Activated T-cell treated with anti-CD3 and anti-CD28 coated beads, Interleukin-2, amount 50 U/mL, for 1 hour (primary cell): ENCODE measurements at places on chromosomes 7 and 10.

DNA sequence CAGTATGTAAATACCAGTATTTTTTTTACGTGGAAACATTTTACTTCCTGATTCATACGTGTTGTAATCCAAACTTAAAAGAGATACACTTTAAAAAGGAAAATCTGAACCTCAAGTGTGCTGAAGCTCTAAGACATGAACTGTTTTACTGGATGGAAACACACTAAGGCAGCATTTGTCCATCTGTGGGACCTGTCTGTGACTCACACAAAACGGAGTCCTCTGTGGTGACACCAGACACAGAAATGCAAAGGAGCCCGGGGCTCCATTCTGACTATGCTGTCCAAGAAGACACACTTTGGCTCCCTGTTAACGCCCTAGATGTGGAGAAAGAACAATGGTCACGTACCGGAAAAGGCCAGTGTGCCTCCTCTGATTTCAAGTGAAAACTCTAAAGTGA, 23.9 kb downstream of the RNF133 start:
- DNase-seq: no peak

DNA sequence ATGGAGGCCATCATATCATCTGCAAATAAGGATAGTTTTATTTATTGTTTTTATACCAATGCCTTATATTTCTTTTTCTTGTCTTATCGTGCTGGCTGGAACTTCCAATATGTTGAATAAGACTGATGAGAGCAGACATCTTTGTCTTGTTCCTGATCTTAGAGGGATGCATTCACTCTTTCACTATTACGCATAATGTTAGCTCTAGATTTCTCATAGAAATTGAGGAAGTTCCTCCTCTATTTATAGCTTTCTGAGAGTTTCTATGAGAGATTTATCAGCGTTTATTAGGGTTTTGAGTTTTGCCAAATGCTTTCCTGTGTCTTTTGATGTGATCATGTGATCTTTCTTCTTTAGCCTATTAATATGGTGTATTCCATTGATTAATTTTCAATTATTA, 49.3 kb downstream of the COL28A1 start:
- DNase-seq: no peak

GRCh38 chr10:6382081-6382480, 179.3 kb downstream of the PFKFB3 start:
- no peak for DNase-seq

GRCh38 chr7:85750454-85750949, 563.6 kb upstream of the SEMA3D start:
- no peak for DNase-seq

DNA sequence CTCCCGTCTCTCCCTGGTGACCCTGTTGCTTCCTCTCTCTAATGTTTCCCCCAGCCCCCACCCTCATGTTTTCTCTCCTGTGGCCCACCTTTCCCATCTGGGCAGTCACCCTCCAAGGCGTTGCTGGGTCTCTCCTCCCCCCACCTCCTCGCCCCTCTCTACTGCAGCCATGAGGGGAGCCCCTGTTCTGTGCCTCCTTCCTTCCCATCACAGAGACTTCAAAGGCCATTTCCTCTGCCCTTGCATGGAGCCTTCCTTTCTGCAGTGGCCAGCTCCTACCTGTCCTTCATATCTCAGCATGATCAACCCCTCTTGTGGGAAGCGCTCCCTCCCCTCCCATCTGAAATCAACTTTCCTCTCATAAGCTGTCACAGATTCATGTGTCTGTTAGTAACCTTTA, 194.0 kb upstream of the PRSS58 start:
- DNase-seq: no peak

- DNase-seq: no peak
Measured at GRCh38 chr7:128705891-128706333, 33.2 kb upstream of the CALU start.

- DNase-seq: no peak
Measured at GRCh38 chr10:93495654-93496321, 624 bp upstream of the CEP55 start.

- no peak for DNase-seq
Measured at GRCh38 chr10:33352175-33352574, 17.7 kb upstream of the NRP1 start.

- no peak for DNase-seq
Measured at GRCh38 chr7:114857605-114858004, 64.3 kb upstream of the MDFIC start.

DNA sequence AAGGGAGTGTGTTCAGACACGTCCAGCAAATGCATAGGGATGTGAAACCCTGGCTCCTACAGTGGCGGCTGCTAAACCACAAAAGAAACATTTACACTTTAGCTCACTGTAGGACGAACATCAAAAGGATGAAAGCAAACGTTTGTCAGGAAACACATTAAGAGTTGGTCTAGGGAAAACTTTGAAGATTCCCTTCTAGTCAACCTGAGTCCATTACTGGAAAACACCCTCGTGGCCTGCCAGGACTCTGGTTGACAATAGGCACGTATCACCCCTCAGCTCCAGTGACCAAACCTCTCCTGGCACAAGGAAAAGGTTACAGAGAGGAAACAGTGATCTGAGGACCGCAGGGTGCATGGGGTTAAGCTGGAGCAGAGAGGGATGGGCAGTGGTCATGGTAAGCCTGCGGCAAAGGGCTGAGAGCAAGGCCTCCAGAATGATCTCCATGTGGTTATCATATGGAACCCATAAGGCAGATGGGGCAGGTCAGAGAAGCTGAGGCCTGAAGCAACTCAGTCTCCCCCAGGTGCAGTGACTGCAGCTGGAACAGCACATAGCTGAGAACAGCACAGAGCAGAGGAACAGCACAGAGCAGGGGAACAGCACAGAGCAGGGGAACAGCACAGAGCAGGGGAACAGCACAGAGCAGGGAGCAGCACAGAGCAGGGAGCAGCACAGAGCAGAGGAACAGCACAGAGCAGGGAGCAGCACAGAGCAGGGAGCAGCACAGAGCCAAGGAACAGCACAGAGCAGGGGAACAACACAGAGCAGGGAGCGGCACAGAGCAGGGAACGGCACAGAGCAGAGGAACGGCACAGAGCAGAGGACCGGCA, 49.9 kb downstream of the CHST15 start:
- no peak for DNase-seq

DNA sequence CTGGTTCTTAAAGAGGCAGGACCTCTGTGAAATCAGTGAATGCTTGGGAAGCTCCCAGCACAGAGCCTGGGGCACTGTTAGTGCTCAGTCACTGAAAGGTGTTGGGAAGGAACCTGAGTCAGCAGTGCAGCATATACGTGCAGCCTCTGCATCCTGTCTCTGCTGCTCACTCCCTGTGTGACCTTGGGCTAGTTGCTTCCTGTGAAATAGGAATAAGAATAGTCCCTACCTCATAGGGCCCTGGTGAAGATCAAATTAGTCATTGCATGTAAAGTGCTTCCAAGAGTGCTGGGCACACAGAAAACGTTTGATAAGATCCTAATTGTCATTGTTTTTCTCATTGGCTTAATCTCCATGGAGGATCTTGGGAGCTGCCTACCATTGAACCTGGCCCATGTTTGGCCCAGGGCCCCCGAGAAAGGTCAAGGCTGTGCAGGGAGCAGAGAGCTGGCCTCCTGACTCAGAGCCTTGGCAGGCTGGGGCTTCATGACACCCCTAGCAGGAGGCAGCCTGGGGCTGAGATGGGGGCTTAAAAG, 73.3 kb upstream of the COL13A1 start:
- DNase-seq: no peak

- no peak for DNase-seq
Measured at GRCh38 chr7:21850531-21851285, 95.0 kb downstream of the CDCA7L start.

DNA sequence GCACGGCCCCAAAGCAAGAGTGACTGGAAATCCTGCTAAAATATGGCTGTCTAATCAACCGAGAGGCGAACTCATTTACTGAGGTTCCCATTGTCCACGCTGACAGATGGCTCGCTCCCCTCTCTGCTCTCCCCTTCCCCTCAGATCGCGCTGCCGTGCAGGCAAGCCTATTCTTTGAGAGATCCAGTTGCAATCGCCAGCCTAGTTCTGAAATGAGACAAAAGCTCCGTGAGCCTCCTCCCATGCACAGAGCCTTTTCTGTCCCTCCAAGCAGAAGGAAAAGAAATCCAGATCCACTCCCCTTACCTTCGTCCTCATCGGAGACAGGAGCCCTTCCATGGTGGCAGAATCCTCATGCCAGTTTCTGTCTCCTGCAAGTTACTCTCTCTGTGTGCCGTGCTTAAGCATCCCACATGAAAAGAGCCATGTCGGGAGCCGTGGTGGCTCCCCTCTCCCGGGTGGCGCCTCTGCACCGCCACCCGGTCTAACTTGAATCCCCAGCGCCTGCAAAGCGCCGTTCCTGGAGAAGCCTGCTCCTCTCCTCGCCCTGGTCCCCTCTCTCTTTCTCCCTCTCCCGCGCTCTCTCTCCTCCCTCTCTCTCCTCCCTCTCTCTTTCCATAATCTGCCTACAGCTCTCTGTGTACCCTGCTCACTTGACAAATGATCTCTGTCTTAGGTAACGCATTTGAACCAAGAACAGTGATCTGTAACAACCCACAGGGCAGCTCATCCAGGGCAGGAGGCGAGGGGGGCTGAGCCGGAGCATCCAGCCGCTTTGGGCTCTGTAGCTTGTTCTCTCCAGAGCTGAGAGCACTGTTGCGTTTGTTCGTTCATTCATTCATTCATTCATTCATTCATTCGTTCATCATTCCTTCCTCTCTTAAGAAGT, 156.8 kb downstream of the FRMD4A start:
- DNase-seq: no peak

GRCh38 chr7:148962440-148962822, 65.9 kb downstream of the PDIA4 start:
- DNase-seq: no peak

DNA sequence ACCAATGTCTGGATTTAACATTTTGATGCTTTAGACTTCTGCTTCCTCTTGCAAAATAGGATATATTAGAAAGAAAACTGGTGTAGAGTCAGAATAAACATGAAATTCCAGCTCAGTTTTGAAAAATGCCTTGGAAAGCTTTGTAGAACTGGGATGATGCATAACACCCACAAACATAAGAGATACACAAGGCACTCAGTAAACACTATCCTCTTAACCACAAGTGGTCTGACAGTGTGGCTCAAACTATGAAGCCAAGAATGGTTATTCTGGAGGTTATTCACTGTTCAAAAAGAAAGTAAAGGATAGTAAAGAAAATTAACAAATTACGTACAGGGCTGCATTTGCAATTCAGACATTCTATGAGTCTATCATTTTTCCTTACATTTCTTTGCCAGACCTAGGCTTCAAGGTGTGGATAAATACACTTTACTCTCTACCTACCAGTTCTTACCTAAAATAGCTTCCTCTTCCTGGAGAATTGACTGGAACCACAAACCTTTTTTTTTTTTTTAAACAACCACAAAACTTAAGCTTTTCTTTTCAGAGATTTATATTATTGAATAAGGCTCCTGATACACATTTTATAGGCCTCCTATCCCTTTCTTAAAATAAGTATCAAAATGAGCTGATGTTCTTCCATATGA, 9.0 kb upstream of the RSBN1L start:
- no peak for DNase-seq

DNA sequence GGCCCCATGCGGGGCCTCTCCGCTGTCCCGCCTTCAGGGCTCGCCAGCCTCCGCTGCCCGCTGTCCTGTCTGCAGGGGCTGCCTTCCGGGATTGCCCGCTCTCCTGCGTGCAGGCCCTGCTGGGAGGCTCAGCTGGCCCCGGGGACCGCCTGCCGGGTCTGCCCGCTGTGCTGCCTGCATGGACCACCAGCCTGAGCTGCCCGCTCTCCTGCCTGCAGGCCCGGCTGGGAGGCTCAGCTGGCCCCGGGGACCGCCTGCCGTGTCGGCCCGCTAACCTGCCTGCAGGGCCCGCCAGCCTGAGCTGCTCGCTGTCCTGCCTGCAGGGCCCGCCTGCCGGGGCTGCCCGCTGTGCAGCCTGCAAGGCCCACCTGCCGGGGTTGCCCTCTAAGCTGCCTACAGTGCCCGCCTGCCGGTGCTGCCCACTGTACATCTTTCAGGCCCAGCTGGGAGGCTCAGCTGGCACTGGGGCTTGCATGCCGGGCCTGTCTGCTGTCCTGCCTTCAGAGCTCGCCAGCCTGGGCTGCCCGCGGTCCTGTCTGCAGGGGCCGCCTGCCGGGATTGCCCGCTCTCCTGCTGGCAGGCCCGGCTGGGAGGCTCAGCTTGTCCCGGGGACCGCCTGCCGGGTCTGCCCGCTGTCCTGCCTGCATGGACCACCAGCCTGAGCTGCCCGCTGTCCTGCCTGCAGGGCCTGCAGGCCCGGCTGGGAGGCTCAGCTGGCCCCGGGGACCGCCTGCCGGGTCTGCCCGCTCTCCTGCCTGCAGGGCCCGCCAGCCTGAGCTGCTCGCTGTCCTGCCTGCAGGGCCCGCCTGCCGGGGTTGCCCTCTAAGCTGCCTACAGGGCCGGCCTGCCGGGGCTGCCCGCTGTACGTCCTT, 165.1 kb downstream of the GLRX3 start:
- peak; percentile 57 for DNase-seq

- DNase-seq: no peak
Measured at GRCh38 chr7:1043552-1044188, 676 bp upstream of the GPR146 start.

DNA sequence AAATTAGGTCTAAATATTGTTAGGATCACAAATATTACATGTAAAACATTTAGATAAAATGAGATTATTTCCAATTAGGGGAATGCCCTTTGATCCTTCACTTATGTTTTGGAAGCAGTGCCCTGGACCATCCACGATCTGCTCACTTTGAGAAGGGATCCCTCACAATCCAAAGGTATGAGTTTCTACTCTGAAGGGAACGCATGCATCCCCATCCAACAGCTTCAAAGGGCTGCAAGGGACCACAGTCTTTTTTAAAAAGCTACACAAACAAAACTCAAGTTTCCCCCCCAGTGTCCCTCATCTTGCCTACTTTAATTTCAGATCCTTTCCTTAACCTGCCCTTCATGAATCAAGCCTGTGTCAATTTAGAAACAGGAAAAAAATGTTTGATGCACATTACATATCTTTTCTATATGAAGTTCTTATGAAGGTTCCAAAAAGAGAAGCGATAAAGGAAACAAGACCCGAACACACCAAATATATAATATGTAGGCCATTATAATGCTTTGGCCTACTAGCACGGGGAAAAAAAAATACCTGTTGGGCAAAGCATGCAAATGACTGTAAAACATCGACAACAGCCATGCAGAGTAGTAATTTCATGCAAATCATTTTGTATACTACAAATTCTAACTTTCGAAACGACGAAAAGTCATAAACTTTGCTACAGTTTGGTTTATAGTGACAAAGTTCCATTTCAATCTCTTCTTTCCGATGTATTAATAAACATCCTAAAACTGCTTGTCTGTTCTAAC, 2.0 kb downstream of the EIF3A start:
- DNase-seq: no peak

GRCh38 chr7:26511866-26512265, 220.2 kb downstream of the SNX10 start:
- DNase-seq: no peak

DNA sequence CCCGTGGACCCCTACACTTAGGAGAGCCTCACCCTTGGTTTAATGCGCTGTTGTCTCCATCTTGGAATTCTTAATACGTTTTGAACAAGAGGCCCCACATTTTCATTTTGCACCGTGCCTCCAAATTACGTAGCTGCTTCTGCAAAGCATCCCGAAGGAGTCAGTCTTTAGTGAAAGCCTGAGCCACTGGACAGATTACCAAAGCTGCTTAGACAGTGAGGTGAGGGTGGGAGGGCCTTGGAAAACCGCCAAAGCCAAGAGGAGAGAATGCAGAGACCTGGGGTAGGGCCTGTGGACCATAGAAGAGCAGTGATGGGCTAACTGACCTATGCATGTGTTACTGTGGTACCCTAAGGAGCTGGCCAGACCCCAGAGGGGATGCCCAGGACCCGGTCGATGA, 4.2 kb upstream of the TCAF1 start:
- DNase-seq: no peak

- DNase-seq: no peak
Measured at GRCh38 chr10:121598263-121599249, at the start of gene FGFR2. FGFR2 (minus strand) TSS chr10:121598444; CDS start chr10:121593817, 4,627 bp downstream.

- no peak for DNase-seq
Measured at GRCh38 chr10:74310652-74311257, 159.7 kb downstream of the ADK start.
